ENCODE measurements at places on chromosomes 7 and 10.

- DNase-seq, result no peak
Observed at GRCh38 chr7:81484261-81484660, 285.6 kb downstream of the HGF start.

- no peak for DNase-seq
Observed at GRCh38 chr10:116371737-116372136, 47.5 kb downstream of the CCDC172 start.

DNA sequence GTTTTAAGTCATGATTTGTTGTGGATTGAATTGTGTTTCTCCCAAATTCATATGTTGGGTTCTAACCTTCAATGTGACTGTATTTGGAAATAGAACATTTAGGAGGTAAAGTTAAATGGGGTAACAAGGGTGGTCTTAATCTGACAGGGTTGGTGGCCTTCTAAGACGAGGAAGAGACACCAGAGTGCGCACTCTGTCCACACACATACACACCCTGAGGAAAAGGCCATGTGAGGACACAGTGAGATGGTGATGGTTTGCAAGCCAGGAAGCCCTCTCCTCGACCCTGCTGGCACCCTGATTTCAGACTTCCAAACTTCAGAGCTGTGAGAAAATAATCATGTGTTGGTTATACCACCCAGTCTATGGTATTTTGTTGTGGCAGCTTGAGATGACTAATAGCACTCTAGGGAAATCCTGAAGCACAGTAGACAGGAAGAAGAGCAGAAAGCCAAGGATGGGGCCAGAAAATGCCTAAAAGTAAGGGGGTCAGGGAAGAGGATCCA lies 28.0 kb upstream of the SEM1 start:
- DNase-seq, result no peak

- DNase-seq, result no peak
Observed at GRCh38 chr10:129843702-129844101, 120.4 kb downstream of the EBF3 start.

GRCh38 chr7:155384751-155385150 lies 73.2 kb upstream of the EN2 start:
- no peak for DNase-seq

GRCh38 chr7:113628948-113629847 lies 289.6 kb downstream of the PPP1R3A start:
- DNase-seq, result no peak

DNA sequence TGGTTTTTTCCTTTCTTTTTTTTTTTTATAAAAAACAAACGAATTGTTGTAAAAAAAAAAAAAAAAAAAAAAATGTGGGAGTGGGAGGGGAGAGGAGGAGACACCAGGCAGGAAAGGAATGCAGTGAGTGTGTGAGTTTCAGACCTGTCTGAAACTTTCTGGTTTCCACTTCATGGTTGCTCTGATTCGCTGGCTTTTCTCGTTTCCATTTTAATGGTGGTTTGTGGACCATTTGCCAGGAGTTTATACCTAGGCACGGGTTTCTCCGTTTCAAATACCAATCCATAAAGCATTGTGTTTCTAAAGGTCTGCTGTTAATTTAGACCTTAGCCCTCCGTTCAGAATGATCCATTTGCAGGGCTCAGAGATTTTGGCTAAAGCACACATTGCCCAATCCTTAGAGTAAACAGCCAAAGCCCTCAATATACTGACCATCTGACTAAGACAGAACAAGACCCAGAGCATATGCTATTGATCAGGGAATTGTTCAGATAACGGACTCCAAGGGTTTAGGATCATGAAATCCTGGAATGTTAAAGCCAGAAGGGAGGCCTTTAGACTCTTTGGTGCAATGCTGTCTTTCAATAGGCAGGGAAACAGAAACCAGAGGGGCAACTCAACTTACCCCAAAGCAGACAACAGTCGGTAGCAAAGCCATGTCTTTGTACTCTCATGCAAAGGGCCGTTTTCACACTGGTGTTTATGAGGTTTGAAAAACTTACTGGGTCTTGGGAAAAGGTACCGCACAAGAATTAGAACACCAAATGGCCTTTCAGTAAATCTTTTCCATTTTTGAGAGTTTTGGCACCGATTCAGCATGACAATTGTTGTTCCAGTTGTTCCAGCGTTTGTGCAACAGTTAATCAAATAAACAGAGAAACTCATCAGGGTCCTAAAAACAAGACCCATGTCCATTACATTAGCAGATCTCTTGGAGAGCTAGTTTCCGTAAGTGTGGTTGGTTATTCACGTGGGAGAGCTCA lies 94.3 kb upstream of the AGBL3 start:
- DNase-seq, result no peak

GRCh38 chr7:2553831-2554581 lies 1.3 kb downstream of the BRAT1 start:
- no peak for DNase-seq

DNA sequence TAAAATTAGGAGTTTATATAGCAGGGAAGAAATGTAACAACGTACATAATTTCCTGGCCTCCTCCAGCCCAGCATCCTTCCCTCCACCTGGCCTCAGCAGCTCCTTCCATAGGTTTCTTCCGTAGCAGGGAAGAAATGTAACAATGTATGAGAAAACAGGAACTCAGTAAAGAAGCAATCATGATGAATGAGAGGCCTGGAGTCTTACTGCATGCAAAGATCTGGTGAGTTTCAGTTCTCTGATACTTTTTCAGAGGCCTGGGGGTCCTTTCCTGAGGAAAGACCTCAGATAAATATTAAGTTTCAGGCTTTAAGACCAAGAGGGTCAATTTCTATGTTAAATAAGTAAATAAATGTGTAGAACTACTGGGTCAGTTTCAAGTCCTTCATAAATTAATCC lies 155.7 kb upstream of the C7orf33 start:
- DNase-seq, result no peak

DNA sequence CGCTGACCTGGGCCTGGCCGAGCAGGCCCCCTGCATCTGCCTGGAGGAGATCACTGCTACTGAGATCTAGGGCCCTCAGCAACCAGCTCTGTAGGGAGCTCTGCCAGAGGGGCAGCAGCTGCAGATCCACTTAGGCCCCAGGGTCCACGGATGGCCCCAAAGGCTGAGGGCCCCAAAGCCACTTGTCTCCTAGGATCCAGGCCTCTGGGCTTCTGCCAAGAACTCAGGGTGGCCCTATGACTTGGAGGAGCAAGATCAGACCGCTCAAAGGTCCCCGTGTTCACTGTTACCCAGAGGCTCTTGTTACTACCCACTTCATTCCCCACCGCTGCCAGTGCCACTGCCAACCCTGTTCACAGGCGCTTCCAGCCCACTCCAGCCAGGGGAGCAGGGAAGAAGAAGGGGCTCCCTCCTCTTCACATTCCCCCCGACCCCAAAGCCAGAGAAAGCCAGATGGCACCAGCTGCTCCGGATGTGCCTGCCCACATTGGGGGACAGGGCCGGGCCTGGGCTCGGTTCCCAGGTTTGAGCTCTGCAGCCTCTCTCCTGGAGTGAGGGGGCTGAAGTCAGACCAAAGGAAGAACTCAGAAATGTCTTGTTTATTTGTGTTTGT lies 7.6 kb downstream of the LZTS2 start:
- DNase-seq, result no peak

DNA sequence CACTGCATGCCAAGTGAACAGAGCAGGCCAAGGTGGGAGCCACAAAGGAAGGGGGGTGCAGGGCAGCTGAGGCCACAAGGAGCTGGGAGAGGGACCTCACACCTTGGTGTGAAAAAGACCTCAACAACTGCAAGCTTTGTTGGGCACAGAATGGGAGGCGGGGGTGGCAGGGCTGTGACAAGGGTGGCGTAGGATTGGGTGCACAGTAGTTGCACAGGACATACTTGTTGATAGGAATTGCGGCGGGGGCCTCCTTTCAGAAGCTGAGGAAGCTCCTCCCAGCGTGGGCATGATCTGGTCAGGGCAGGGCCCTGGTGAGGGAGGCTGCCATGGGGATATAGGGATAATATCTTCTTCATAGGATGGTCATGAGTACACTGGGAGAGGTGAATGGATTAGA lies 25.8 kb downstream of the POLL start:
- DNase-seq, result no peak

DNA sequence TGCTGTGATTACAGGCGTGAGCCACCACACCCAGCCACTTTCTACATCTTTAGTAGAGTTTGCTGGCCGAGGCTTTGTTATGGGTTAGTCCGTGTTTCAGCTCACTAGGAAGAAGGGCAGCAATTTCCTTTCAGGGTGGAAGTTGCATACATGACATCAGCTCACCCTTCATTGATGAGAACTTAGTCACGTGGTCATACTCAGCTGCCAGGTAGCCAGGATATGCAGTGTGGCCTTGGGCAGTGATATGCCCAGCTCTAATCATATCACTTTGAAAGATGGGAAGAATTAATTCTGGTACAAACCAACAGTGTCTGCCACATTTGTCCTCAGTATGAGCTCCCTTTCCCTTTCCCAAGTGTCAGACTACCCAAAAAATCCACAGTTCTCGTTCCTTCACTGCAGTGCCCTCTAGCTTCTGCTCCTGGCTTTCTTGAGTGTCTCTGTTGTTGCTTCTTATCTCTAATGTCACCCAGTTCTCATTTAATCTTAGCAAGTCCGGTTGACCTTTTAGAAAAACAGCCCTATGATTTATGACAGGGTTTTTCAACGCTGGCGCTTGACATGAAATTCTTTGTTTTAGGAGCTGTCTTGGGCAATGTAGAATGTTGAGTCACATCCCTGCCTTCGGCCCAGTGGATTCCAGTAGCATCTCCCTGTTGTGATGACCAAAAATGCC lies 108.7 kb upstream of the ITGB1 start:
- no peak for DNase-seq

- no peak for DNase-seq
Observed at GRCh38 chr10:89095701-89096391, 105.2 kb downstream of the FAS start.

DNA sequence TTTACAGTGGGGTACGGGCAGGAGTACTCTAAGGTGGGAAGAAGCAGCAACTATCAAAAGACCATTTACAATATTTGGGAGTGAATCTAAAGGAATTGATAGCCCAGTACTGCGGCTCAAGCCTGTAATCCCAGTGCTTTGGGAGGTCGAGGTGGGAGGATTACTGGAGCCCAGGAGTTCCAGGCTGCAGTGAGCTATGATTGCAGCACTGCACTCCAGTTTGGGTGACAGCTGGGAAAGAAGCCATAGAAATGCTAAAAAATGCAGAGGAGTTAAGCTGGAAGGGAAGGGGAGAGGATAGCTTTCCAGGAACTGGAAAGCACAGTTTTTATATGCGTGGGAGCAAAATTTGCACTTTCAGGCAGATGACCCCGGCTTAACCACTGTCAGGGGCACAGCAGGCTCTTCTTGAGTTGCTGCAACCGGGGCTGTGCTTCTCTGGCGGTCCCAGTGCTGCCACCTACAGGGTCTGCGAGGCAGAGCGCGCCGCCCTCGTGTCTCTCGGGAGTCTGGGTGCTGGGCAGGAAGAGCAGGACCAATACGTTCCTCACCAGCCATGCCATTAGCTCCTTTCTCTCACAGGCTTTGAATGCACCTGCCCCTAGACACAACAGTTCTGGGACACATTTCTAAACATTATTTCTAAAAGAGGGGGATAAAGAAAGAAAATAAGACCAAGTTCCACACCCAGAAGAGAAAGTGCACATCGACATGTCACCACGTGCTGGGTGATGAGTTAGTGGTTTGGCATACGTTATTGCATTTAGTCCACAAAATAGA lies 10.1 kb upstream of the BMPER start:
- DNase-seq, result peak; percentile 48

- DNase-seq, result no peak
Observed at GRCh38 chr10:24254180-24254579, 45.2 kb downstream of the KIAA1217 start.

DNA sequence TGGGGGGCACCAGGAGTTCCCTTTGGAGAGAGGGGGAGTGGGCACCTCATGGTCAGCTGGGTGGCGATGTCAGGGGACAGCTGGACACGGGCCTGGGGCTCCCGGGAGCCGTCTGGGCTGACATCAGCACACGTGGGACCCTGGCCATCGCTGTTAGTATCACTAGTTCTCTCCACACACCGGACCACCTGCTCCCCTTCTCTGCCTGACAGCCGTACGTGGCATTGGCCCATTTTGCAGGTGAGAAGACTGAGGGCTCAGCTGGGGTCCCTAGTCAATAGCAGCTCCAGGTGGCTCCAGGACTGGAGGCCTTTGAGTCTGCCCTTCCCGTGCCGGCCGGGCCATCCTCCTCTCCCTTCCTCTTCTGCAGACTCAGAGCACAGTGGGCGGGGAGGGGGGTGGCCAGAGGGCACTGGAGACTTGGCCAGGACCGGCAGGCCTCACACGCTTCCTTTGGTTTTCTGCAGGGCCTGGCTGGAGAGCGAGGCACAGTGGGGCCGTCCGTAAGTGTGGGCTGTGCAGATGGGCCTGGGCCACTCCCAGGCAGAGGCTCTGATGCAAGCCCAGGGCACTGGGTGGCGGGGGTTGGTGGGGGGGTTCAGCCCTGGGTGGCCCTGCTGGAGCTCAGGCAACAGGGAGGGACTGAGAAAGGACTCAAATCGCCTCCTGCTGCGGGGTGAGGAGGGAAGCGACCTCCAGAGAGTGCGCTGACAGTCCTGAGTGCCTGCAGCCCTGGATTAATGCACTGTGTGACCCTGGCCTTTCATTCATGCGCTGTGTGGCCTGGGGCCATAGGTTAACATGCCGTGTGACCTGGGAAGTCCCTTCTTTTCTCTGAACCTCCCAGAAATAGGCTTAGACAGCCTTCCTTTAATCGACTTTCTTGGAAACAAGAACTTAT lies 78.2 kb downstream of the MYL10 start:
- no peak for DNase-seq

DNA sequence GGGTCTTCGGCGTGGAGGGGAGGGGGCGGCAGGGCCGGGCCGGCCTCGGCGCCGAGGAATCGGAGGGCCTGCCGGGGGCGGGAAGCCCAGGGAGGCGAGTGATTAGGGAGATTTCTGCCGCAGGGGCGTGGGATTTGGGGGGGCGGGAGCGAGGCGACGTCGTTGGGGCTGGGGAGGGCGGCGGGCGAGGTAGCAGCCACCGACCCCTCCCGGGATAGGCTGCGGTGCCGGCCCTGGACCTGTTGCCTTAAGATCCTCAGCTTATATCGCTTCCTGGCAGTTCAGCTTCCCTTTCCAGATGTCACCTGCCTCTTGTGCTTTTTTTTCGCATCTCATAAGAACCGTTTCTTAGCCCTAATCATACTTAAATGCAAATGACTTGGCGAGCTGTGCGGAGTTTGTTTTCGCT lies 655 bp downstream of the LMTK2 start:
- DNase-seq, result no peak

GRCh38 chr10:63072951-63073350 lies 60.2 kb upstream of the NRBF2 start:
- no peak for DNase-seq

GRCh38 chr10:35739998-35740397 lies 97.9 kb upstream of the FZD8 start:
- DNase-seq, result no peak

All from thoracic aorta (tissue), 2 donors.